ENCODE measurements at places on chromosomes 7 and 10.

DNA sequence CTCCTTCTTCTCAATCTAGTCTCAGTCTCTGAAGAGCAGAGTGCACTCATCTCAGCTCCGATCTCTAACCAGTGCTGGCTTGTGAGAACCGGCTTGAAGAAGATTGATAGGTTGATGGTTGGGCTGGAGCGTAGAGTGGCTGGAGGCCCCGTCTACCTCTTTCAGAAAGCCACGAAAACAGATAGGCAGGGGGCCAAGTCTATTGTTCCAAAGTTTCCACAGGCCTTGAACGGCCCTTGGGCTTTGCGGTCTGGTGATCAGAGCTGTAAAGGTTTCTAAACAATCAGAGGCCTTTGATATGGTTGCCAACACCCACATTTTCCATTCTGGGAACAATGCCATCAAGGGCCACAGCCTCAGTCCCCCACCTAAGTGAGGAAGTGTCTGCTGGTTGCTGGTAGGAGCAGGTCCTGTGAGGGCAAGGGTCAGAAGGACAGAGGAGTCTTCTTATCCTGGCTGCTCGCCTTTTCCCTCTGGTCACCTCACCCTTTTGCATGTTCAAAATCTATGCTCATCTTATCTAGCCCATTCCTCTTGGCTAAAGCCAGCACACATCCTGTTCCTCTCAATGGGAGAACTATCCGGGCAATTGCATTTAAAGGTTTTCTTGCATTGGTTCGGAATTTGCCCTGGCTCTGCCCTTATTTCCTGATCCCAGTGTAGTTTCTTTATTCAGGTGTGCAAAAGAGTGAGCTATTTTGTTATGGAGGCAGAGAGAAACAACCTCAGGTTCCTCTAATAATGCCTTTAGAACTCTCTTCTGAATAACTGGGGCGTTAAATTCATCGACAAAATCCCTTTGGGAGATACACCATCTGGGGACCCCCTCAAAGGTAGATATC lies 70.3 kb upstream of the KMT2E start:
- DNase-seq = no peak

GRCh38 chr10:70962686-70963085 lies 74.3 kb upstream of the PCBD1 start:
- DNase-seq = no peak

DNA sequence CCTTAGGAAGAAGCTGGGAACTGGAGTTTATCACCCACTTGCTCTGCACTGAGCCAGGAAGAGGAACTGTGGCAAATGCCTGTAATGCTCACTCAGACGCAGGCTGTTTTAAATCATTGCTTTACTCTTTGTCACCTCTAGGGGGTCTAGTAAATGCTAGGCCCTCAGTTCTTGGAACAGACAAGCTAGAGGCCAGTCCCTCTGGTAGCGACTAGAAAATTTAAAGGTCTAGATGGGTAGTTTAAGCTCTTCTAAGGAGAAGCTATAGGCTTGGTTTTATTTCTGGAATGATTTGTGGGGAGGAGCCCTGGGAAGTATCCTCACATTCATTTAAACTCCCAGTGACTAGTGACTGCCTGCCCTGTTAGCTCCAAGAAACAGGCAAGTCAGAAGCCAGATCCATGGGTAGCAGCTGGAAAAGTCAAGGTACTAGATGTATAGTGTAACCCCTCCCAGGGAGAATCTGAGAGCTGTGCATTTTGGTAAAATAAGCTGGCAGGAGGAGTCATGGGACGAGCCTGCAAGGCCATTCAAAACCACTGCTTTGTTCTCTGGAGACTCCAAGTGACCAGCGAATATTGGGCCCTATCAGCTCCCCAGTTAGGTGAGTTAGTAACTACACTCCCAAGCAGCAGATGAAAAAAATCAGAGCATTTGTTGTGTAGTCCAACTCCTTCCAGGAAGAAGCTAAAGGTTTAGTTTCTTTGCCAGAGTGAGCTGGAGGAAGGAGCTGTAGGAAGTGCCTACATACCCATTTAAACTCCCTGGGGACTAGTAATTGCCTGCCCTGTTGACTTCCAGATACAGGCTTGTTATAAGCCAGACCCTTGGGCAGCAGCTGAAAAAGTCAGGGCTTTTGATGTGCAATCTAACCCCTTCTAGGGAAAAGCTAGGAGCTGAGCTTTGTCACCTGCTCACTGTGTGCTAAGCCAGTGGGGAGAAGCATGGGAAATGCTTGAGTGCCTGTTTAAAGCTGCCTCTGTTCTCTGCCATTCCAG lies 68.9 kb downstream of the DYNC1I1 start:
- no peak for DNase-seq

- DNase-seq = no peak
Measured at GRCh38 chr10:98055841-98056516, 25.6 kb upstream of the CRTAC1 start.

- DNase-seq = no peak
Measured at GRCh38 chr7:13778967-13779366, 210.5 kb downstream of the ETV1 start.

GRCh38 chr10:8053446-8054243 lies 843 bp upstream of the GATA3 start:
- DNase-seq = peak; percentile 90

DNA sequence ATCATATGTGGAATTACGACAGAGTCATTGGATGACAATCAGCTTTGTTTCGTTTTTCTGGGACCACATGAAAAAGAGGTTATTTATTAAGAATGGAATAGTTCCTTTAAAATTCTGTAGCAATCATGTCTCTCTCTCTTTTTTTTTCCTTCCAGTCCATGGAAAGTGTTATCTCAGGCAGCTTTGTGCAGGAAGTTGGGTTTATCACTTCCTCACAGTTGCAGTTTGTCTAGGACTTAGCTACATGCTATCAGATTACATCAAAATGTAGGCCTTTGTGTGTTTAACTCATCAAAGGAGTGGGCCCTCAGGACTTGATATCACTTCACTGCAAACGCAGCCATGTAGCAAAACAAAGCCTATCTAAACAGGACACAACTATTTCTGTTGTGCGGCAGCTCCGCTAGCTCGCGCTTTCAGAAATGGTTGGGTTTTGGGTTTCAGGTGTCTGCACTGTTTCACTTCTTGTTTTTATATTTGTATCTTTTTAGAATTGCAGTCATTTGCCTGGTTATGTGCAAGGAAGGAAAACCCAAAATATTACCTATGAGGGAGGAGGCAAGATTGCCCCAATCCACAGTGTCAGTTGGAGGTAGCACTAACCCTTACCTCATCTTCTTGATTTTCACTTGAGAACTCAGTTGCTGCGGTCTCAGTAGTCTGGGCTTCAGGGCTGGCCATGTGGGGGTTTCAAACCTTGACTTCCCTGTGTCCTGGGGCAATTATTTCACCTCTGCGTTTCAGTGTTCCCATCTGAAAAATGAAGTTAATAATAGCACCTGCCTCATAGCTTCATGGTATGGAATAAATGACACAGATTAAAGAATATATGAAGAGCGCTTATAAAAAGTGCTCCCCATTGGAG lies 66.7 kb downstream of the HHEX start:
- no peak for DNase-seq

GRCh38 chr10:70795613-70796012 lies 10.4 kb upstream of the TBATA start:
- no peak for DNase-seq

DNA sequence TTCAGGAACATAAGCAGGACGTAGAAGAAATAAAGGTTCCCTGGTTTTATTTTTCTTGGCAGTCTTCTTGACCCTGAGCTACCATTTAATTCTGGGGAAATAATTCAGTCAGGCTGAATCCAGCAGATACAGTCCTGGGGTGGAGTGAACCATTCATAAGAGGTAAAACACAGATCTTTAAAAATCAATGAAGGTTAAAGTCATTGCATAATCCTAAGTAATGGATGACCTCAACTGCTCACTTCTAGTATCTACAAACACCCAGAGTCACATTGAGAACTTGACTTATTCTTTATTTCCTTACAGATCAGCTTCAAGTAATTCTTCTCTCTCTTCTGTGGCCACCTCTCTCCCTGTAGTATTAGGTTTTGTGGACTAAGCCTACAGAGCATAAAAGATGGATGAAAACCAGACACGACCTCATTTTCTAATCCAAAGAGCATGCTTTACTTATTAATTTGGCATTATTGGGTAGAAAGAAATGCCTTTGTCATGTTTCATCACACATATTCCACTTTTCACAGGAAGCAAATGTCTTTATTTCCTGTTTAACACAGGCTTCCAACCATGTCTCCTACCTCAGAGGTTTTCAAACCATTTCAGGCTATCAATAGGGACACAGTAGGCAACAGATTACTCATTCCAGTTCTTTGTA lies 182.3 kb upstream of the IMMP2L start:
- DNase-seq = no peak

DNA sequence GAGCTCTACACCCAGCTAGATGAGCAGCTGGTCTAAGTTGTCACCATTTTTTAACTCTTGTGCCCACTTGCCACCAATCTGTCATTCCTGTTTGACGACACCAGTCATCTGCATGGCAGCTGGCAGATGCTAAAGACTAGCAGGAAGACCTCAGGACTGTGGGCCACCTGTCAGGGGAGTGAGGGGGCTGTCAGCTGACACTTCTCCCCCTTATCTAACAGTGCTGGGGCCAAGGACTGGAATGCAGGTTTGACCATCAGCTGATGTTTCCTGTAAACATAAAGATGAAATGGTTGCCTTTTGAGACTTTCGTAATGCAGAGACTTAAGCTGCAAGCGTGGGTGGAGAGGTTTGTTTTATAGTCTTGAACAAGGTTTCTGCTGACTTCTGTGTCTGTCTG lies 93.5 kb downstream of the WNT2 start:
- DNase-seq = no peak

GRCh38 chr10:79068203-79068561 lies 584 bp upstream of the ZMIZ1 start:
- no peak for DNase-seq

- DNase-seq = no peak
Measured at GRCh38 chr7:134693256-134693655, 46.6 kb downstream of the BPGM start.

- no peak for DNase-seq
Measured at GRCh38 chr7:2882111-2882510, 38.0 kb upstream of the GNA12 start.

GRCh38 chr10:48501226-48501625 lies 103.6 kb downstream of the ARHGAP22 start:
- DNase-seq = no peak

- DNase-seq = no peak
Measured at GRCh38 chr10:99917963-99918825, 91.6 kb downstream of the DNMBP start.

- DNase-seq = no peak
Measured at GRCh38 chr10:75911426-75911825, 480.0 kb downstream of the LRMDA start.

DNA sequence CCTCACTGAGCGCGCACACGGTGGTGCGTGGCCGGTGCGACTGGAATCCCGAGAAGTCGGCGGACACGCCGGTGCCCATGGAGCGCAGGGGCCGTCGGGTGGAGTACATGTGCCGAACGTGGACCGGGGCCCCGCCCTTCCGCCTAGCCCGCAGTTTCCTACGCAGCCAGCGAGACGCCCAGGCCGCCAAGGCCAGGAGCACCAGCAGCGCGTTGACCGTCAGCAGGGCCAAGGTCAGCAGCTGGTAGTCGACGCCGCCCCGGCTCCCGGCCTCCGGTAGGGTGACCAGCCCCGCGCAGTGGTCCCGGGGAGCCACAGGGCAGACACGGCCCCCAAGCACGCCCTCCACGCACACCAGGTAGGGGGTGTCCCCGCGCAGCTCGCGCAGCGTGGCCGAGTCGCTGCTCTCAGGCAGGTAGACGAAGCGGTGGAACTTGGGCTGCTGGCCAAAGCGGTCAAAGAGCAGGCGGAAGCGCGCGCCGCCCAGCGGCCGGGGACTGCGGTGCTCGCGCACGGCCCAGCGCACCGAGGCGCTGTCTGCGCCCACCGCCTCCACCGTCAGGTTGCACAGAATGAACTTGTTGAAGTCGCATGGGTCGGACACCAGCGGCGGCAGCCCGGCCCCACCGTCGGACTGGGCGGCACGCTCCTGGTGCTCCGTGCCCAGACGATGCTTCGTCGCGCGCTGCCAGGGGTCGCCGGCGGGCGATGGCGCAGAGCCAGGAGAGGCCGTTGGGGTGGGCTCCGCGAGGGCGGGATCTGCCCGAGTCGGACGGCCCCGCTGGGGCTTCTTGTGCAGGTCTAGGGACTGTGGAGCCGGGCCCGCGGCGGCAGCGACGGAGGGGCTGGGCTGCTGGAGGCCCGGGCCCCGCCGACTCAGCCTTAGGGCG lies 2.2 kb downstream of the TRIL start:
- no peak for DNase-seq

DNA sequence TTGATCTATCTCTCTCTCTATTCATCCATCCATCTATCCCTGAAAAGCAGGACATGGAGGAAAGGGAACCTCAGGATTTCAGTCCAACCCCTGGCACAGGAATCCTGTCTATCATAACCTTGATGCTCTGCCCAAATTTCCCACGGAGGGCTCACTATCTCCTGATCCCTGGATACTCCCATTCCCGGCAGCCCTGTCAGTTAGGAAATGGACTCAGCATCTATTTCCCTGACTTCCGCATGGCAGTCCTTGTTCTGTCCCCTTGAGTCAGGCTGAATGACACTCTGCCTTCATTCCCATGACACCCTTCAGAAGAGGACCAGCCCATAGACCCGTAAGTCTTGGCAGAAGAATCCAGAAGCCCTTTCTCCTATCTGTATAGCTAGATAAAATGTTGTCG lies 77.7 kb downstream of the VWA2 start:
- no peak for DNase-seq

GRCh38 chr7:2668401-2668800 lies 19.6 kb upstream of the AMZ1 start:
- no peak for DNase-seq

DNA sequence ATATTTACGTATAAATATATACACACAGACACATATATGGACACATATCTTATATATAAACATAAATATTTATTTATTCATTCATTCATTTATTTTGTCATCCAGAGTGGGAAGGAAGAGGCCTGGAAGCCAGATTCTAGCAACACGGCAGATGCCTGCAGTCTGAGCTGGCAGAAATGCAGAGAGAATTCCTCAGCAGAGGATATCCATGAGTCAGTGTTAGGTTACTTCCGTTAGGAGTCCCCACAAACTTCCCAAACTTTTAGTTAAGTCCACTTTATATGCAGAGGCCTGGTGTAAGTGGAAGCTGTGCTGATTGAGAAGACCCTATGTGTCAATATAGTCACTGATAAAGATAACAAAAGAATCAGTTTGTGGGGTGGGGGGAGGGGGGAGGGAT lies 89.6 kb downstream of the PPP1R17 start:
- DNase-seq = no peak

GRCh38 chr10:115046686-115047236 lies 46.4 kb upstream of the ATRNL1 start:
- DNase-seq = no peak

DNA sequence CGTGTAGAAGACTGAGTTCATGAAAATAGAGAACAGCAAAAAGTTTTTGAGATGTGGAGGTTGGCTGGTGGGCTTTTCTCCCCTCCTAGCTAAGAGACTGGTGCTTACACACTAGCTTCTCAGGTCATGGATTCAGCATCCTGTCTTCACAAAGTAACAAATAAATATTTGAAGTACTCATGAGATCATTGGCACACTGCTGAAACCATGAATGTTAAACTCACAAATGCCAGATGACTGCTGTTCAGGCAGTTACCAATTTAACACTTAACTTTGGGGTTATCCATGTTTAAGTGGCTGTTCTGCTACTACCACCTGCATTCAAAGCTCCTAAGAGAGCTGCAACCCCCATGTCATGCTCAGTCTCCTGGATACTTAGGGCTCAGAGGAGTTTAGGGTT lies 119.0 kb upstream of the BET1 start:
- no peak for DNase-seq
